ENCODE measurements at places on chromosomes 11 and 22.

DNA sequence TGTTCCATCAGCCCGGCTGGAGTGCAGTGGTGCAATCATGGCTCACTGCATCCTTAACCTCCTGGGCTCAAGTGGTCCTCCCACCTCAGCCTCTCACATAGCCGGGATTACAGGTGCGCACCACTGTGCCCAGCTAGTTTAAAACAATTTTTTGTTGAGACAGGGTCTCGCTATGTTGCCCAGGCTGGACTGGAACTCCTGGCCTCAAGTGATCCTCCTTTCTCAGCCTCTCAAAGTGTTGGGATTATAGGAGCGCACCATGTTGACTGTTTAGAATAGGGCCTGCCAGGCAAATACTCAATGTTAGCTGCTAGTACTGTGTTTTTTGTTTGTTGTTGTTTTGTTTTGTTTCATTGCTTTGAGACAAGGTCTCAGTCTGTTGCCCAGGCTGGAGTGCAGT, 66.4 kb downstream of the ARHGAP8 start:
- no peak for DNase-seq

DNA sequence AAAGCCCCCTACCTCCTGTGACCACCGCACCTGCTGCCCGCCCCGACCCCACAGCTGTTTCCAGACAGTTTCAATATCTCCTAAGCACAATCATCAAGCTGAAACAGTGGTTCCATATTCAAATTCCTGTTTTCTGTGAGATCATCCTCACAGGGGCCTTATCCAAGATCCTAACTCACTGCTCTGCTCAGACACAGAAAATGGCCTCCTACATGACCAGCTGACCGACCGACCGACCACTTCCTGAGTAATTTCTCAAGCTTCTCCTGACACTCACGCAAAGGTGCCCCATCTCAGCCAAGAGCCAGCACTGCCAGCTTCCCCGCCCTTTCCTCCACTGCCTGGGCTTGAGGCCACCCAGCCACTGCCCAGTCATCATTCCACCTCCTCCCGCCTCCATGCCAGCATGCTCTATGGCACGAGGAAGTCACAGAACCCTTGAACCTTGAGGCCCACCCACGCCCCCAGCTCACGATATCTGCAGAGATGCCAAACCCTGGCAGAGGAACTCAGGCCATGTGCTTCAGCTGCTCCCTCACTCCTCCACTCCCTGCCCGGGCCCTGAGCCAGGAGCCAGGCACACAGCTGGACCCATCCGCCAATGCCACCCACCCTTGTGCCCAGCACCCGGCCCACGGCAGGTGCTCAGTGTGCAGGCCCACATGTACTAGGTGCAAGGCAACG, 14.0 kb downstream of the KIAA0930 start:
- DNase-seq: no peak

- no peak for DNase-seq
These were observed 720 bp downstream of the PACS1 start for GRCh38 chr11:66070604-66071380.

- no peak for DNase-seq
These were observed 40.8 kb upstream of the GAL start for GRCh38 chr11:68643585-68643984.

GRCh38 chr11:123301013-123301591, 106.1 kb upstream of the CLMP start:
- DNase-seq: no peak

- DNase-seq: no peak
These were observed 26.8 kb downstream of the MYH9 start for GRCh38 chr22:36360871-36361383.

- no peak for DNase-seq
These were observed 53.0 kb downstream of the SCUBE1 start for GRCh38 chr22:43289976-43290721.

- DNase-seq: no peak
These were observed 44.6 kb downstream of the MRE11 start for GRCh38 chr11:94449029-94449428.

DNA sequence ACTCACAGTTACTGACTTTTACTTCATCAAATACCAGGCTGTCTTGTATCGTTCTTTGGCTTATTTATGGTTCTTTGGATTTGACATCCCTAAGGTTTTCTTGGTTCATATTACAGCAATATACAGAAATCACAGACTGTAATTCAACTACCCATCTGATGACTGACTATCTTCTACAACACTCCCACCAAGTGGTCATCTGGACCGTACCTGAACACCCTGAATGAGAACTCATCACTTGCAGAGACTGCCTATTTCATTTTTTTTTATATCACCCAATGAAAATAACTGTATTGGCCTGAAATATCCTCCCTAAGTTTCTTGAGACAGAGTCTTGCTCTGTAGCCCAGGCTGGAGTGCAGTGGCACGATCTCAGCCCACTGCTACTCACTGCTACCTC, 9.5 kb upstream of the UPB1 start:
- DNase-seq: no peak

DNA sequence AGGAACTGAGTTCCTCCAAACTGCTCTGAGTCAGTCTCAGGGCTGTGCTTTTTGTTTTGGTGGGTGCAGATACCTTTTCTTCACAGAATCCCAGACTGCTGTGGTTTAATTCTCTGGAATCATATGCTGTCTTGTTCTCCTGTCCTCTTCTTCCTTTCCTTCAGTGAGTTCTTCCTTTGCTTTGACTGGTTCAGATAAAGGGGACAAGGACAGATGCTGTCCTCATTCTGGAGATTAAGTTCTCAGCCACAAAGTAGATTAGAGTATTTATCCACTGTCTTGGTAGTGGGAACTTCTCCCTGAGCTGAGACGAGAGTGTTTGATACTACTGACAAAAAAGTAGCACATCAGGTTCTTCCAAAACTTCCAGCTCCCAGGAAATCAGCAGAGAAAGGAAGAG, 13.3 kb downstream of the ZDHHC5 start:
- no peak for DNase-seq

GRCh38 chr11:120964857-120965256, 59.0 kb upstream of the TBCEL start:
- no peak for DNase-seq

DNA sequence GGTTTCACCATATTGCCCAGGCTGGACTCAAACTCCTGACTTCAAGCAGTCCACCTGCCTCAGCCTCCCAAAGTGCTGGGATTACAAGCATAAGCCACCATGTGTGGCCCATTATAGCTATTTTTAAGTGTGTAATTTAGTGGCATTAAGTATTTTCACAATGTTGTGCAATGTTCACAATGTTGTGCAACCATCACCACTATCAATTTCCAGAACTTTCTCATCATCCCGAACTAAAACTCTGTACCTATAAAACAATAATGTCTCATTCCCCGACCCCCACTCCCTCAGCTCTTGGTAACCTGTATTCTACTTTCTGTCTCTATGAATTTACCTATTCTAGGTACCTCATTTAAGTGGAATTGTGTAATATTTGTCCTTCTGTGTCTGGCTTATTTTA, 7.5 kb downstream of the CFAP68 start:
- DNase-seq: no peak

GRCh38 chr11:99020352-99021225, at the start of gene CNTN5:
Gene CNTN5, plus strand, starts transcription at chr11:99020949.
- DNase-seq: no peak

- no peak for DNase-seq
These were observed 247.6 kb downstream of the CADM1 start for GRCh38 chr11:115256397-115257197.

GRCh38 chr11:67648140-67648795, 2.3 kb downstream of the ACY3 start:
- DNase-seq: no peak

GRCh38 chr11:103880968-103881367, 155.5 kb upstream of the DDI1 start:
- no peak for DNase-seq

DNA sequence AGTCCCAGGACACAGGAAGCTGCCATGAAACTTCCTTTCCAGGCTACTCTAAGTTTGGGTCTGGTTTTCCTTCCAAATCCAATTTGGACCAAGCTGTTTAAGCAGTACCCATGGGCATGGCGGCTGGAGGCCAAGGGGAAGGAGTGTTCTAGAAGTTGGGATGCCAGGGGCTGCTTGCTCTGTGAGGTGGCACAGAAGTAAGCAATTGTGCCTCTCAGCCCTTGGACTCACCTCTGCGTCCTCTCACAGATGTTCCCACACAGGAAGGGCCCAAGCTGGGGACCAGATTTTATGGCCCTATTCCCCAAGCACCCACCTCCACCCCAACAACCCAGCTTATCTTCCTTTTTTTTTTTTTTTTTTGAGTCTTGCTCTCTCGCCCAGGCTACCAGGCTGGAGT, 3.5 kb upstream of the DGAT2 start:
- DNase-seq: no peak

- DNase-seq: no peak
These were observed 32.3 kb downstream of the AMOTL1 start for GRCh38 chr11:94800414-94800813.

GRCh38 chr11:45155627-45156180, 9.3 kb downstream of the PRDM11 start:
- no peak for DNase-seq

GRCh38 chr11:68380786-68381622, 68.6 kb downstream of the LRP5 start:
- no peak for DNase-seq

GRCh38 chr22:50717709-50718351, 20.2 kb upstream of the ACR start:
- no peak for DNase-seq

- no peak for DNase-seq
These were observed 301.9 kb upstream of the ZC3H12C start for GRCh38 chr11:109791337-109791736.

GRCh38 chr11:46879056-46879585, 33.0 kb upstream of the CKAP5 start:
- no peak for DNase-seq

GRCh38 chr22:22913989-22914388, 26.4 kb downstream of the IGLL5 start:
- DNase-seq: no peak

DNA sequence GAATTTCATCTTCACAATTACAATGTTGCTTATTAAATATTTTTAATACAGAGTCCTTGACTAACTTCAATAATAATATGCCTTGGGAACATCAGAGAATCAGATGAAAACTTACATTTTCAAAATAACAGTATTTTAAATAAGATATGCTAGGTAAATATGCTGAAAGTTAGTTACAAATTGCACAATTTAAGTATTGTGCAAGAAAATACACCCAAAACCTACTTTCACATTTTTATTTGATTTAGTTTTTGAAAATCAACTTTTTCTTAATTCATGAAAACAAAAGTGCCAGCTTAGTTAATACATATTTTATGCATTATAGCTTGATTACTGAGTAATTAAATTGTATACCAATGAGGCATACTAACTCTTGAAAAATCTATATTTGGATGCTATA, 76.8 kb downstream of the SOX6 start:
- DNase-seq: no peak

Measured in activated T-helper 1 cell treated with anti-CD3 and anti-CD28 coated beads, Interleukin-2, amount 50 U/mL, for 16 hours (primary cell).